ENCODE measurements at places on chromosomes 11 and 22. TPM values are rescaled to one million over a fixed set of nuclear protein-coding genes. Genes with fewer than 3 reads are reported as not detected.
A peak's percentile ranks its signal among the peaks of the same experiment; 100 is the strongest.

GRCh38 chr11:107785401-107785800, 73.2 kb downstream of the SLC35F2 start:
- H3K27ac ChIP-seq: no peak overlapping the region
- no peak for DNase-seq
- H3K4me1 ChIP-seq: no peaks in the 10 kb centered on the region

DNA sequence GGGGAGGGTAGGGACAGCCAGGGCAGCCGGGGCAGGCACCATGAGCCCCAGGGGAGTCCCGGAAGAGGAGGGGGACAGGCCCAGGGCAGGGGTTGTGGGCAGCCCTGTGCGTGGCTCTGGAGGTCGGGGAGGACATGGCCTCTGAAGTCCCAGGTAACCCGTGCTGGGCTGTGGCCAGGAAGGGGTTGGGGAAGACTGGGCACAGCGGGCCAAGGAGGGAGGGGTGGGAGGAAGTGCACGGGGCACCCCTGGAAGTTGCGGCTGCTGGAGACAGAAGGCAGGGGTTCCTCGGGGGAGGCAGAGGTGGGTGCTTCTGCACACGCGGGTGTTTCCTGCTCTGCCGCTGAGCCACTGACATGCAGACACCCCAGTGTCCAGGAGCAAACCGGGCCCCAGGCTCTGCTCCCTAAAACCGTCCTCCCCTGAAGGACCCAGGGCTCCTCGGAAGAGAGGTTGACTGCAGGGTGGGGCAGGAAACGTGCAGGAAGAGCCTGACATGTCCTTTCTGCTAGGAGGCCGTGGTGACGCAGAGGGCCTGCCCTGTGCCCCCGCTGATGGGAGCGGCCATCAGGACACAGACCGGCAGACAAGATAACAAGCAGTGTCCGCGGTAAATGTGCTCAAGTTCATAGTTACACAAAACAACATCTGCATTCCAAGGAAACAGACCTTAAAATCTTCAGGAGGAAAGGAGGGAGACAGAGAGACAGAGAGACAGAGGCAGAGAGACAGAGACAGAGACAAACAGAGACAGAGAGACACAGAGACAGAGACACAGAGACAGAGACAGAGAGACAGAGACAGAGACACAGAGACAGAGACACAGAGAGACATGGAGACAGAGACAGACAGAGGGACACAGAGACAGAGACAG, 5.7 kb downstream of the TNNI2 start:
- peak; percentile 73 for DNase-seq
- no peaks in the 10 kb centered on the region for H3K36me3 ChIP-seq
- no peaks in the 10 kb centered on the region for H3K27me3 ChIP-seq
- H3K4me3 ChIP-seq: no peak overlapping the region
- H3K27ac ChIP-seq: peak overlapping the region; percentile 80
- peaks cover 51% of the 10 kb centered on the region for H3K4me1 ChIP-seq

GRCh38 chr22:38946771-38947170, 10.6 kb upstream of the APOBEC3A start:
- DNase-seq: no peak
- no peaks in the 10 kb centered on the region for H3K36me3 ChIP-seq
- H3K4me3 ChIP-seq: no peak overlapping the region
- no peak overlapping the region for H3K27ac ChIP-seq
- H3K27me3 ChIP-seq: peaks cover 65% of the 10 kb centered on the region
- no peaks in the 10 kb centered on the region for H3K4me1 ChIP-seq

GRCh38 chr22:38262051-38262795, 10.6 kb downstream of the TMEM184B start:
- peak; percentile 50 for DNase-seq
- peak overlapping the region; percentile 74 for H3K27ac ChIP-seq
- H3K27me3 ChIP-seq: no peaks in the 10 kb centered on the region
- H3K4me1 ChIP-seq: peaks cover 98% of the 10 kb centered on the region
- no peaks in the 10 kb centered on the region for H3K36me3 ChIP-seq

PKDREJ gene
- 0.08 TPM for total RNA-seq

DNA sequence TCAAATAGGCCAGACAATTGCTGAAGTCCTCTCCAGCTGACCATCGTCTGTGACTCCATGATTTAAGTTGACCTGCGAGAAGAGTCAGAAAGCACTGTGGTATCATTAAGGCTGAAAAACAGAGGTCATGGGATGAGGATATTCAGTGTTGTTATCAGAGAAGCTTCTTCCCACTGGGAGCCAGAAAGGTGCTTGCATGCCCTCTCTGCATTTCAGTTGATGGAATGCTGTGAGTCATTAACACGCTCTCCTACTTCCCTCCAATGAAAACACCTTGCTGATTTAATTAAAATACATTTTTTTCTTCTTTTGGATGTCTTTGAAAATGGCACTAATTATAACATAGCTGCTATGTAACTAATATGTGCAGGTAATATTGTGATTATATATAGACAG, 667.0 kb downstream of the NTM start:
- no peaks in the 10 kb centered on the region for H3K36me3 ChIP-seq
- no peak for DNase-seq
- H3K27ac ChIP-seq: no peak overlapping the region
- no peak overlapping the region for H3K4me3 ChIP-seq
- peaks cover 6% of the 10 kb centered on the region for H3K4me1 ChIP-seq

MS4A3 gene
- total RNA-seq: not detected

KRTAP5-1 gene
- not detected for total RNA-seq

DNA sequence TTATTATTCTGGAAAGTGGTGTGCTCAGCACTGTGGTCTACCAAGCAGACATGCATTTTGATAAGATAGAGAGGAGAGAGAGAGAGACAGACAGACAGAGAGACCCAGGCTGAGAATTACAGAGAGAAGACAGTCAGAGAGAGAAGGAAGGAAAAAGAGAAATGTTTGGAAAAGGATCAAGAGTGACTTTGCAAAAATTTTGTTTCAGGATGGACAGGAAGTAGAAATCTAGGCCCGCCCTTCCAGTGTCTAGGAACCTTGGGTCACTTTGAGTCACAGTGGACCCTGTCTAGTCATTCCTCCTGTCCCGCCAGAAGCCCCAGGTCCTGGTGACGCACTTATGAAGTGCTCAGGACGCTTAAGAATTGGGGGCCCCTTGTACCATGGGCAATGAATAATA, 166.7 kb downstream of the ST3GAL4 start:
- no peak for DNase-seq
- H3K4me1 ChIP-seq: peaks cover 10% of the 10 kb centered on the region
- H3K4me3 ChIP-seq: no peak overlapping the region
- H3K36me3 ChIP-seq: no peaks in the 10 kb centered on the region

Data from left ventricle myocardium inferior (tissue), 1 donor.